NCI-H1092 treated with DMSO at 0.1 percent for 48 hours (cell line): ENCODE measurements at places on chromosomes 13 and 19.

DNA sequence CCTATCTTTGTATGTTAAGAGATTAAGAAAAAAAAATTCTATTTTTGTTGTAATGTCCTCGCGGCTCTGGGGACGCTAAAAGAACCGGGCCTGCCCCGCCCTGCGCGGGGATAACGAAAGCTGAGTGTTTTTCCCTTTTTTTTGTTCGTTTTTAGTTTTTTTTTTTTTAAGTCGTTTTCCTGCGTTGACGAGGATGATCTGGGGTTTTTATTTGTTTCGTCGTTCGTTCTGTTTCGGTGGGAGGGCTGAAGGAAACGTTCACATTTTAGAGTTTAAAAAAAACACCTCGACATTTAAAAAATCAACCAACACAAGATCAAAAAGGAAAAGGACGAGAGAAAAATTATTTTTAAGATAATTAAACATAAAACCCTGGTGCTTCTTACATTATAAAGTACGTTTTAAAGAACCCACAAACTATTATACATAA is 5.6 kb downstream of the LYL1 start:
- DNase-seq = no peak

- no peak for DNase-seq
Observed at GRCh38 chr19:20470345-20471135, 95.0 kb downstream of the ZNF737 start.

DNA sequence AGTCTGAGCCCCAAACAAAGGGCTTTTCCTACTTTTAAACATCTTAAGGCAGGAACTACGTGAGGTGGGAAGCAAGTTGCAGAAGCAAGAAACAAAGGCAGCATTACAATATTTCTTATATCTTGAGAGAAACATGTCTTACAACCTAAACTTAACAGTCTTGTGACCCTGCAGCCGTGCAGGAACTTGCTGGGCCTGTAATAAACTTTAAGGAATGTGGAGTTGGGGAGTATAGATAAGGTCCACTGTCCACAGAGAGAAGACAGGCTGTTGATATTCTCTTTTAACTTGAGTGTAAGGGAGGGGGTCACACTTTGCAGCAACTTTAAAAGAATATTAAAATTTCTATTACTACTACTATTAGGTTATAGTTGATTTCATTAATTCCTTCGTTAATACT is 214.6 kb upstream of the HTR2A start:
- no peak for DNase-seq

- DNase-seq = no peak
Observed at GRCh38 chr13:37136187-37136586, 30.7 kb upstream of the CSNK1A1L start.

DNA sequence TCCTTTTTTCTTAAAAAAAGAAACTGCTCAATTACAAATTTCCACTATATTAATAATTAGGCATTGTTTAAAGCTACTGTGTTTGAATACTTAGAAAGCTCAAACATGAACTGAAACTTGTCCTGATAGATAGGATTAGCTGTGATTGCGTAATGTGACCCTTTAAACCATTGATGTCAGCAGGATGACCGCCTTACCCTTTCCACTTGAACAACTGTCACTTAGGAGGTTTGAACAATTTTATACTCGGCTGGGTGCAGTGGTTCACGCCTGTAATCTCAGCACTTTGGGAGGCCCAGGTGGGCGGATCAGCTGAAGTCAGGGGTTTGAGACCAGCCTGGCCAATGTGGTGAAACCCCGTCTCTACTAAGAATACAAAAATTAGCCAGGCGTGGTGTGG is 2.9 kb downstream of the LAMP1 start:
- DNase-seq = no peak

DNA sequence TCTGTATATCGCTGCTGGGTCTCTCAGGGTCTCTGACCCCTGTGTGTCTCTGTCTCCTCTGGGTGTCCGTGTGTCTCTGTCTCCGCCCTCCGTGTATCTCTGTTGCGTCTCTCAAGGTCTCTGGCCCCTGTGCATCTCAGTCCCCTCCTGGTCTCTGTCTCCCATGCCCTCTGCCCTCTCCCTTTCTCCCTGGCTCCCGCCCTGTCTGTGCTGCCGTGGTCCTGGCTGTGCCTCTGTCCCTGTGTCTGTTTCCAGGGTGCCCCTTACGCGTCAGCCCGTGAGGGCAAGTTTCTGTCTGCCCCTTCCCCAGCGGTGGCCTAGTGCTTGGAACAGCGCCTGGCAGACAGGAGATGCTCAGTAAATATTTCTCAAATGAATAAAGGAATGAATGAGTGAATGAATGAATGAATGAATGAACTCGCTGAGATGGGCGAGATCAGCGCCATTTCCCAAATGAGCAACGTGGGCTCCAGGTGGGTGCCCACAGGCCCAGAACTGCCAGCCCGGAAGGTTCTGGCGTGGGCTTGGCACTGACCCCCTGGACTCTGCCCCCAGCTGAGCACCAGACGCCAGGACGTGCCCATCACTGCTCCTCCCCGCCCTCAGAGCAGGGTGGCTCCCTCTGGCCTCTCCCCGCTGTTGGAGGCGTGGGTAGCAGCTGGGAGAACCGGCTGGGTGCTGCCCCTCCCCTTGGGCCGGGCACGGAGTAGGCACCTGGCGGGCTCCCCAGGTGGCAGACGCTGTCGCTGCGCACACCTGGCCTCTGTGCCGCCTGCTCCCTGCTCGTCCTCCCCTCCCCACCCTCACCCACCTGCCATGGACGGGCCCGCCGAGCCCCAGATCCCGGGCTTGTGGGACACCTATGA is at the start of gene SULT2B1:
Gene SULT2B1, plus strand, starts transcription at position 736 of the 866 bp plus-strand sequence. Its CDS starts 81 bp downstream, at position 817.
- DNase-seq = peak; percentile 23

- DNase-seq = no peak
Observed at GRCh38 chr19:38945562-38946228, 15.0 kb downstream of the MRPS12 start.

- no peak for DNase-seq
Observed at GRCh38 chr19:41575998-41576397, at the start of gene CEACAM21. Gene CEACAM21 (plus strand): TSS chr19:41576166. CDS start chr19:41576275, 109 bp downstream.

DNA sequence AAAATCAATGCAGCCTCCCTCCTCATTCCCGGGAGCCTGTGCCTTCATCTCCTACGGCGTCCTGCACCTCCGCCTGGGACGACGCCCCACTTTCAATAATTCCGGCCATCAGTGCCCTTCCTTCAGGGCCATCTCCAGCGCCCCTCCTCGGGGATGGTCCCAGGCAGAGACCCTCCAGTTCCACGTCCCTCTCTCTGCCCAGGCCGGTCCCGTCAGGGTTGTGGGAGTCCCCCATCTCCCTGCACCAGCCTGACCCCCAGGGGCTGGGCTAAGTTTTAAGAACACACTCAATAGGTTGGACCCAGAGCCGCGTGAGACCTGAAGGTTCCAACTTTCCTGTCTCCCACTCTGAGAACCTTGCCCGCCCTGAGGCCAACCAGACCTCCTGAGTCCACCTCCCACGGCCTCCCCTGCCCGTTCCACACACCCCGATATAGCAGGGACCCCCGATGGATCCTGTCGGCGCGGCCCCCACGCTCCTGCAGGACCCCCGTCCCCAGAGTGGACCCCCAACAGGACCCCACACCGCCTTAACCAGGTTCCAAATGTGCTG is 646 bp downstream of the TMEM161A start:
- no peak for DNase-seq

DNA sequence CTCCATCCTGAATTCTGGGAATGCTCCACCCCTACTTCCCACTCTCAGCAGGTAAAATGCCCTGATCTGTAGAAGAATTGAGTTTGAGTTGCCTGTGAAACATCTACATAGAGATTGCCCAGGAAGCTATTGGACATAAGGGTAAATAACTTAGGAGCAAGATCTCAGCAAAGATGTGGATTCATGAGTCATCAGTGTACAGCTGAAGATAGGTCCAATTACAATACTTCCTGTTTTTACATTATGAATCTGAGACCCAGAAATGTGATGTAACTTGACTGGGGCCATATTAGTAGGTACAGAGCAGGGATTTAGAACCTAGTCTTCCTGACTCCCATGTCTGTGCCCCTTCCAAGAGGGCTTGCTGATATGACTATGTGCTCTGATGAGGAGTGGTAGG is 79.4 kb upstream of the FNDC3A start:
- no peak for DNase-seq

DNA sequence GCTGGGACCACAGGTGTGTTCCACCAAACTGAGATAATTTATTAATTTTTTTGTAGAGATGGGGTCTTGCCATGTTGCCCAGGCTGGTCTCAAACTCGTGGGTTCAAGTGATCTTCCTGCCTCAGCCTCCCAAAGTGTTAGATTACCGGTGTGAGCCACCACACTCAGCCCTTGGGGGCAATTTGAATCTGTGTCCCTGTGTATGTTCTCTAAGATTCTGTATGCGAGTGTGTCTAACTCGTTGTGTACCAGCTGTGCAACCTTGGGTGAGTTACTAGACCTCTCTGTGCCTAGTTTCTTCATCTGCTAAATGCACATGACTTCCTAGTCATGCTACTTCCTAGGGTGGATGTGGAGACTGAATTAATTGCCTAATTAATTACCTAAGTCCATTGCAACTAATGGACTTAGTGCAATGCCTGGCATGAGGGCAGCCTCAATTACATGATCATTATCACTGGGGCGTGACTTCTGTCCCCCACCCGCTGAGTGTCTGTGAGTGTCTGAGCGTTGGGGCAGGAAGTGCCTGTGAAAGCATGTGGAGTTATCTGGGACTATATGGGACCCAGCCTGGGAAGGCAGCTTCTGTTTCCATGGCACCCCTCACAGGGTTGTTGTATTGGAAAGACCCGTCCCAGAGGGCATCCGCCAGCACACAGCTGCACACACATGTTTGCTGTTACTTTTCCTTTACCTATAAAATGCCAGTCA is 1.8 kb upstream of the NCCRP1 start:
- DNase-seq = no peak

GRCh38 chr19:2426611-2427428 is 566 bp downstream of the TIMM13 start:
- DNase-seq = peak; percentile 25

- DNase-seq = no peak
Observed at GRCh38 chr13:41282129-41282571, 18.8 kb upstream of the MTRF1 start.

DNA sequence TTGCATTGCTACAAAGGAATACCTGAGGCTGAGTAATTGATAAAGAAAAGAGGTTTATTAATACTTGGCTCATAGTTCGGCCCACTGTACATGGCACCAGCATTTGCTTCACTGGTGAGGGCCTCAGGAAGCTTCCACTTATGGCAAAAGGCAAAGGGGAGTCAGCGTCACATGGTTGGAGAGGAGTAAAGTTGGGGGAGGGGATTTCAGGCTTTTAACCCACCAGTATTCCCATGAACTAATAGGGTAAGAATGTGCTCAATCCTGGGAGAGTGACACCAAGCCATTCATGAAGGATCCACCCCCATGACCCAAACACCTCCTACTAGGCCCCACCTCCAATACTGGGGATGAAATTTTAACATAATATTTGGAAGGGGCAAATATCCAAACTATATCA is 82.5 kb upstream of the MYCBP2 start:
- DNase-seq = no peak

GRCh38 chr13:40981361-40981760 is 37.8 kb downstream of the ELF1 start:
- no peak for DNase-seq

DNA sequence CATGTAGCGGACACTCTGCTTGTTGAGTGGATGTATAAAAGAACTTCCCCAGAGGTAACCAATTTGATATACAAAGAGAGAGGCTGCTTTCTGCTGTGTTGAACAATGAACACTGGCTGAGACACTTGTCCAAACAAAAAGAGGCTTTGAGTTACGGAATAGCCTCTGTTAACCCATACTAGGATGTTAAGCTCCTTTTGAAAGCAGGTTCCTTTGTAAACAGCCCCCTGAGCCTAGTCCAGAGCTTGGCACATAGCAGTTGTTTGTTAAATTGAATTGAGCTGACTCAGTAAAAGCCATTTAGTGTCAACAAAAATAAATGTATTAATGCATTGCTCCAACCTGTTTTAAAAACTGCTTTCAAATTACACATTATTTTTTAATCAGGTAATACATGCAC is 200.1 kb downstream of the MZT1 start:
- DNase-seq = peak; percentile 12

DNA sequence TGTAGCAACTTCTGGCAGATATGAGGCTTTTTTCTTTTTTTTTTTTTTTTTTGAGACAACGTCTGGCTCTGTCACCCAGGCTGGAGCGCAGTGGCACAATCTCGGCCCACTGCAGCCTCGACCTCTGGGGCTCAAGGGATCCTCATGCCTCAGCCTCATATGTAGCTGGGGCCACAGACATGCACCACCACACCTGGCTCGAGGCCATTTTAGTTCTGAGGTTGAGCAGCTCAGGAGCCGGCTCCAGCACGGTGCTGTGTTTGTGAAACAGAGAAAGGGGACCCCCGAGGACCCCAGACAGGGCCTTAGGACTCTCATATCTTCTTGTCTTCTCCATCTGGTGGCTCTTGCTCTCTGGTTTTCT is 3.4 kb upstream of the FLT3LG start:
- no peak for DNase-seq
